Caudate nucleus (tissue), 63 donors: ENCODE measurements at places on chromosomes 5 and 9.

DNA sequence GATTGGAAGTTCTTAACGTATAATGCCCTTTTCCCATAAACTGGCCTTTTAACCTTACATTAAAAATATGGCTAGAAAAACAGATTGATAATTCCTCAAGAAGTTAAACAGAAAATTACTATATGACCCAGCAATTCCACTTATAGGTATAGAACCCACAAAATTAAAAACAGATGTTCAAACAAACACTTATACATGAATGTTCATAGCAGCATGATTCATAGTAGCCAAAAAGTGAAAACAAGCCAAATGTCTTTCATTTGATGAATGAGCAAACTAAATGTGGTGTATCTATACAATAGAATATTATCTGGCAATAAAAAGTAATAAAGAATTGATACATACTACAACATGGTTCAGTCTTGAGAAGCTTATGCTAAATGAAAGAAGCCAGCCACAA is 35.5 kb downstream of the POU5F2 start:
- DNase-seq = no peak

GRCh38 chr5:40292006-40292405 is 387.7 kb upstream of the PTGER4 start:
- DNase-seq = no peak

DNA sequence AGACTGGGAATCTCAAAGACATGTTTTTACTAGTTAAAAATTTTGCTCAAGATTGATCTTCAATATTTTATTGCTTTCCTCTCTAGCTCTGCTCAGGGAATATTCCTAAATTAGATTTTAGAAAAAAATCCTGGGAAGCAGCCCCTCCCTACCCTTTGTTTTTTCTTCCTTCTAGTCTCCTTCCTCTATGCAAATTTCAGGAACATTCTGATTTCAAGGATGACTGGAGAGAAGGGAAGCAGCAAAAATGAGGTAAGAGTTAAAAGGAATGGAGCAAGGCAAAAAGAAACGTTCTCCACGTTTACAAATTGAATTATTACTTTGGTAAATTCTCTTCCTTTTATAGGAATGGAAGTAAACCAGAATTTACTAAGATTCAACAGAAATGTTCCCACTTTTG is 493.4 kb upstream of the TUSC1 start:
- no peak for DNase-seq

DNA sequence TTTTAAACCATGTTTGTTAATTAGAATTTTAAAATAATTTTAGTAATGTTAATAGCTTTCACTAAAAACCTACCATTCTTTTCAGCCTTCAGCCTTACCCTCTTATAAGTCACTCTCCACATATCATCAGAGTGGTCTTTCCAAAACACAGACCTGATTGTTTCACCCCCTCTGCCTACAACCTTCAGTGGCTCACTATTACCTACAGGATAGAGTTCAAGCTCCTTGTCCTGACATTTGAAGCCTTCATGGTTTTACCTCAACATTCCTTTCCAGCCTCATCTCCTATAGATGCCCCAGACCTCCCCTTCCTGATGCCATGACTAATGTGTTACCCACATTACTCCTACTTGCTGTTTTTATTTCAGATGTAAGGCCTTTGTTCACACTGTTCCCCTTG is 27.8 kb upstream of the STRBP start:
- no peak for DNase-seq

DNA sequence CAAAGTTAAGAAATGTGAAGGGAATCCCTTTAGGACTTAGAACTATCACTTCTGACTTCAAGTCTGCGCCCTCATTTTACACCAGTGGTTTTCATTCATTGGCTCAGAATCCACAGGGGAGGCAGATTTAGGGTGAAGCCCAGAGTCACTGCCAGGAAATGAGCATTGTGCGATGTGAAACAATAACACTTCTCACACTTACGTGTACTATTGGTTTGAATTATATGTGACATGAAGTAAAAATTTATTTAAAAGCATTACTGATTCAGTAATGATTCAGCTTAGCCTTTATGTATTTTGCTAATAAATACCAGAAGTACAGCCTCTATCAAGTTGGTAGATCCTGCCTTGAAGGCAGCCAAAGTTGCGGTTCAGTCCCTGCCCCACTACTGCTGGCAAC is 98.6 kb downstream of the PAM start:
- no peak for DNase-seq

DNA sequence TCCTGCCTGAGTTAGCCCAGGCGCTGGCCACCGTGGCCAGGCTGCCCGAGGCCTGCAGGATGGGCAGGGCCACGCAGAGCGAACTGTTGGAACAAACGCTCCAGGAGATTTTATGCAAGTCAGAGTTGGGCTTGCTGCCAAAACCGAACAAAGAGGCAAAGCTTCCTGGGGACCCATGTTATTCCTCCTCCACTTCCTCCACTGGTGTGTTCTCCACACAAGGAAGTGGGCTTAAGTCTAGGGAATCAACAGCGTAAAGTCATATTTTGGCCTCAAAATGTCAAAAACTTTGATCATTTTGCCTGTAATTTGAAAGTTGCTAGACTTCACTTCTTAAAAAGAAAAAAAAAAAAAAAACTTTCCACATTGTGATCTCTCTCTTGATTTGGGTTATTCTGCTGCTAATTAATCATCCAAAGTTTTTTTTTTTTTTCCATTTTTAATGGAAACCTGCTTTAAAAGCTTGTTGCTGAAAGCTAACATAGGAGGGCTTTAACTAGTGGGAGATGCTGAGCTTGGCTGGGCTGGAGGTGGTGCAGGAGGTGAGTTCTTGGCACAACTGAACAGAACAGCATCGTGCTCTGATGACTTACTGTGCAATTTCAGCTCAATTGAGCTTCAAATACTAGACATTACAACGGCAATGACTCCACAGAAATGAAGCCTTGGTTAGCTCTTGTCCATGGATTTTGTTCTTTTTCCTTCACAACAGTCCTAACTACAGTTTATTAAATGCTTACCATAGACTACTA is 73.0 kb downstream of the PTPDC1 start:
- DNase-seq = no peak

GRCh38 chr5:41918105-41918504 is 7.0 kb upstream of the FBXO4 start:
- DNase-seq = no peak

- DNase-seq = no peak
These were observed 126.0 kb upstream of the DHFR start for GRCh38 chr5:80780761-80781285.

DNA sequence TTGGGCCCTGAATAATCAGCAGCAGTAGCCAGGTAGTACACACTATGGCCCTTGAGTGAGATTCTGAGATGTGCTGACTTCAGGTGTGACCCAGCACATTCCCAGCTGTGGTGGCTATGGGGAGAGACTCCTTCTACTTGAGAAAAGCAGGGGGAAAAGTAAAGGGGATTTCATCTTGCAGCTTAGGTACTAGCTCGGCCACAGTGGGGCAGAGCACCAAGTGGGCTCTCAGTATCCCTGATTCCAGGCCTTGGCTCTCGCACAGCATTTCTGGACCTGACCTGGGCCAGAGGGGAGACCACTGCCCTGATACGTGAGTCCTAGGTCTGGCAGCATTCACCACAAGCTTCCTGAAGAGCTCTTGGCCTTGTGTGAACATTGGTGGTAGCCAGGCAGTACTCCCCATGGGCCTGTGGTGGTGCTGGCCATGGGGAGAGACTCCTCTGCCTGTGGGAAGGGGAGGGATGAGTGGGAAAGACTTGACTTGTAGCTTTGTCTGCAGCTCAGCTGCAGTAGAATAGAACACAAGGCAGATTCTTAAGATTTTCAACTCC is 27.6 kb downstream of the PTGS1 start:
- no peak for DNase-seq

- no peak for DNase-seq
These were observed 47.6 kb downstream of the AQP7 start for GRCh38 chr9:33354651-33355211.
